NCI-H1105 treated with DMSO at 0.1 percent for 48 hours (cell line): ENCODE measurements at places on chromosomes 1 and 21.
A peak's percentile ranks its signal among the peaks of the same experiment; 100 is the strongest.

- DNase-seq, result no peak
These were observed 107.1 kb downstream of the SPSB1 start for GRCh38 chr1:9399510-9400424.

- DNase-seq, result no peak
These were observed 79.6 kb upstream of the GCLM start for GRCh38 chr1:93988634-93989350.

- no peak for DNase-seq
These were observed 28.7 kb downstream of the IFI44 start for GRCh38 chr1:78678324-78678723.

DNA sequence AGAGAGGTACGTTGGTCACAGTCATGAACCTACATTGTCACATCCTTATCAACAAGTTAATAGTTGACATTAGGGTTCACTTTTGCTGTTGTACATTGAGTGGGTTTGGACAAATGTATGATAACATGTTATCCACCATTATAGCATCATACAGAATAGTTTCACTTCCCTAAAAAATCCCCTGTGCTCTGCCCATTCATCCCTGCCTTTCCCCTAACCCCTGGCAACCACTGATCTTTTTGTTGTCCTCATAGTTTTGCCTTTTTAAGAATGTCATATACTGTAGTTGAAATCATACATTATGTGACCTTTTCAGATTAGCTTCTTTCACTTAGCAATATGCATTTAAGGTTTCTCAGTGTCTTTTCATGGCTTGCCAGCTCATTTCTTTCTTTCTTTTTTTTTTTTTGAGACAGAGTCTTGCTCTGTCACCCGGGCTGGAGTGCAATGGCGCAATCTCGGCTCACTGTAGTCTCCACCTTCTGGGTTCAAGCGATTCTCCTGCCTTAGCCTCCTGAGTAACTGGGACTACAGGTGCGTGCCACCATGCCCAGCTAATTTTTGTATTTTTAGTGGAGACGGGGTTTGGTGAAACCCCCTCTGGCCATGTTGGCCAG lies 50.6 kb downstream of the UCK2 start:
- no peak for DNase-seq

- no peak for DNase-seq
These were observed 32.3 kb upstream of the LBR start for GRCh38 chr1:225460021-225460736.

GRCh38 chr1:166950156-166950555 lies 25.2 kb downstream of the ILDR2 start:
- DNase-seq, result no peak

DNA sequence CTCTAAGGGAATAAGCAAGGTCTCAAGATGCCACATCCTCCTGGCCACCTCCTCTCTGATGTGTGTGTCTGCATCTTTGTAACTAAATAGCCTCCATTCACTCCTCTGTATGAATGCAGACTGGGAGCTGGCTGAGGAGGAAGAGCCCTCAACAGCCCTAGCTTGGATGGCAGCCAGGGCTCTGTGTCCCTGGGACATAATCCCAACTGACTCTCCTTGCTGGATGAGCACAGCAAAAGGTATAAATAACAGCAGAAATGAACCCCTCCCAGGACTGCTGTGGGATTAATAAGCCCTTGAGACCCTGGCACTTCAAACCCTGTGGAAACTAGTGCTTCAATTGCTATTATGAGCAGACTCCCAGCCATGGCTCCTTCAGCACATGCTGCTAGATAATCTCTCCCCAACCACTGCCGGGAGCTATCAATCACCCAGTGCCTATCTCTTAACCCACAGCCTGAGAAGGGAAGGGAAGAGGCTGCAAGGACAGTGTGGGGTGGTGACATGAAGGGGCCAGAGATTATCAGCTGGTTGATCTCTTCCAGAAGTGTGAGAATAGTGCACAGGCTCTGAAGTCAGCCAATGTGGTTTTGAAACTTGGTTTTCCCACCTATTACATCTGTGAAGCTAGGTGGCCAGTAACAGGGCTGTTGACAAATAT lies 152.2 kb downstream of the TNR start:
- peak; percentile 49 for DNase-seq

DNA sequence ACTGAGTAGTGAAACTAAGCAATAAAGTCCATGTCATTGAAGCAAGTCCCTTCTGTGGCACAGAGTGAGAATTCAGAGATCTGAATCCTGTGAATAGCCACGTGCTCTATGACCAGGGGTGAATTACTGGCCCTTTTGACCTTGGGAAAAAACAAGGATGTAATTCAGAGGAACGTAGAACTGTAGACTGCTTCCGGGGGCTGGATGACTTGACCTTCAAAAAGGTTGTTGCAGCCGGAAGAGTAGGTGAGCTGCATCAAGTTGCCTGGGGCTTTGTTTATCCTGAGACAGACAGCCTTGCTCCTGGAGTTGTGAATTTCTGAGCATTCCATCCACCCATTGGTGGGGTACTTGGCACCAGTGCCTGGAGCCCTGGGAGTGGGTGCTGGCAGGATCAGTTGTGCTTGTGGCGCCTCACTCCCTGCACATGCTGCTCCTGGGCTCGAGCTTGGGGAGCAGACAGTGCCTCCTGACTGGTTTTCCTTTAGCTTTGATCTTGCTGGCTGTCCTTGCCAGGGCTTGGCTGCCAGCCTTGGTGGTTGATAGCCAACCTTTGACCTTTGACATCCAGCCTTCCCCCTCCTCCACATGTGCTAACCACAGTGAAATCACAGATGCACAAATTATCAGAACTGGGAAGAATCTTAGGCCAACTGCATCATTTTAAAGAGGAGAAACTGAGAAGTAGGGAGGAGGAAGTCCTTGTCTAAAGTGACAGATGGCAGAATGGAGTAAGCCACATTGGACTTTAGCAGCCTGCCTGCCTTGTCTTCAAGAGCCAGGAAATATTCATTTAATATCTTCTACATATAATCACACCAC lies 16.2 kb upstream of the MYOG start:
- DNase-seq, result no peak

DNA sequence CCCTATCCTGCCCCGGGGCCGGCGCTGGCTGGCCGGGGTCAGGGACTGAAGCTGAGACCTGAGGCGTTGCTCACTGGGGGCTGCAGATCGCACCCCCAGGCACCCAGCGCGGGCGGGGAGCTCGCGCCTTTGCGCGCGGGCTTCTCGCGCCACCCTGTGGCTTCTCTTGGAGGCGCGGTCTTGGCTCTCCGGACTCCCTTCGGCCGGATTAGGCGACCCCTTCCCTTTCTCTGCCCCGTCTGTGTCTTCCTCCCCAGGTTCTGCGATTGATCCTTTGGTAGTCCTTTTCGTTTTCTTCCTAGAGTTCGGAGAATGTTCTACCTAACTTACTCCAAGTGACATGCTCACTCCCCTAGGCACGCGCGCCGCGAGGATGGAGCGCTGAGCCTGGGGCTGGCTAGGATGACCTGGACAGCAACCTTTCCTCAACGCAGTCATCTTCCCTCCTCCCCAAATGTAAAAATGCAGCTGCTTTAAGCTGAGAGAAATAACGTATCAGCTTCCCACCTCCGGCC lies 495 bp upstream of the NTRK1 start:
- peak; percentile 11 for DNase-seq

DNA sequence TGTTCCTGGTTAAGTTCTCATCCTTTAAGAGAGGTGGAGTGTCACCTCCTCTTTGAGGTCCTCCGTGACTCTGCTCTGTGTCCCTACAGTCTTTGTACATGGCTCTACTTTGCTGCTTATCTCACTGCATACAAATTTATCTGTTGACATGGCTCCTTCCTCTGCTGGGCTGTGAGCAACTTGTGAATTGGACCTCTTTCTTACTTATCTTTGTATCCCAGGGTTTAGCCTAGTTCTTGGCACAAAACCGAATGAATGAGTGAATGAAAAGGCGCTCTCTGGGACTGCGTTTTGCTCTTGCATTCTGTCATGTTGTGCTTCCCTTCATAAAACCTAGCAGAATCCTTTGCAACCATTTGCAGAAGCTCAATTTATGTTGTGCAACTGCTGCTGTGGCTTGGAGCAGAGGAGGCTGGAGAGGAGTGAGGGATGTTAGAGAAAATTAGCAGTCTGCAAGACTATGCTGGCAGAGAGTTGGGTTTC lies 12.4 kb downstream of the SLC26A9 start:
- DNase-seq, result no peak

GRCh38 chr1:53807916-53808315 lies 30.2 kb downstream of the NDC1 start:
- DNase-seq, result no peak

- DNase-seq, result no peak
These were observed 123.6 kb downstream of the LRRC53 start for GRCh38 chr1:74388855-74389254.

DNA sequence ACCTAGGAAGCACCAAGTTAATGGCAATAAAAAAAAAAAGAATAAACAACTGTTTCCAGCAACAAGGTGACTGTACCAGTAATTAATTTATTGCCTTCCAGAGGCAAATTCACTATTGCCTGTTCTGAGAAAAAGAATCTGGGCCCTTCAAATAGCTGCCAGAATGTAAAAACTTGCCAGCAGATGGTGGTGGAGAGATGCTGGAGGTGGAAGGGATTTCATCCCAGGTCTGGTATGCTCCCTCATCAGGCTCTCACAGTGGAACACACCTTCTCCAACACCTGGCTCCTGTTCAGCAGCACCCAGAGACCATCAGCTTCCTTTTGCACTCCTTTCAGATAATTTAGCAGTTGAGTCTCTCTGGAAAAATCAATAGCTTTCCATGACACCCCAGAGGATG lies 792.9 kb upstream of the ADAMTS5 start:
- DNase-seq, result no peak

GRCh38 chr1:87615491-87615890 lies 286.8 kb downstream of the LMO4 start:
- DNase-seq, result no peak

DNA sequence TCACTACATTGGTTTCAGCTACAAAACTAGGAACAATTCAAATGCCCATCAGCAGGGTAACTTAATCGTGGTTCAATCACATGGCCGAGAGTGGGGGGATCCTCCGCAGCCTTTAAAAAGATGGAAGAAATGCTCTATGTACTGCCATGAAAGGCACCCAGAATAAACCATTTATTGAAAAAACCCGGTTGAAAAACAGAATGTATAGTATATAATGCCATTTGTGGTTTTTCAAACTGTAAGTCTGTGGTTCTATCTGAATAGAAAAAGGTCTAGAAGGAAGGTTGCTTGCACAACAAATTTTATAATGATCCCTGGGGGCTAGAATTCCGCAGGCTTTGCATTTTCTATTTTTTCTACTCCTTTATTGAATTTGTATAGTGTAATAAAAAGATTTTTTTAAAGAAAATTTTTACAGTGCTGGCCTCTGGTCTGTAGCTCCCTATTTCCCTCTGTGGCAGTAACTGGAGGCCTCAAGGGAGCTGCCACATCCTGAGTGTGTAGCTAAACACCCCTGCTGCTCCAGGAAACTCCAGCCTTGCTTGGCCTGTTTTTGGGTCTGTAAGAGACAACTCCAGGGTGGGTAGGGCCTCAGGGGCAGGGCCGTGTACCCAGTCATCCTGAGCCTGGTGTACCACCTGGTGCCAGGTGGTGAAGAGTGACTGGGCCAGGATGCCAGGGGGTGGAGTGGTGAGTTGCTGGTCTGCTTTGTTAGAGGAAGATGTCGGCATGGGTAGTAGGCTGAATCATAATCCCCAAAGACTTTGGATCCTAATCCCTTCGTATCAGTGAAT lies 51.5 kb upstream of the EPS8L3 start:
- DNase-seq, result no peak

DNA sequence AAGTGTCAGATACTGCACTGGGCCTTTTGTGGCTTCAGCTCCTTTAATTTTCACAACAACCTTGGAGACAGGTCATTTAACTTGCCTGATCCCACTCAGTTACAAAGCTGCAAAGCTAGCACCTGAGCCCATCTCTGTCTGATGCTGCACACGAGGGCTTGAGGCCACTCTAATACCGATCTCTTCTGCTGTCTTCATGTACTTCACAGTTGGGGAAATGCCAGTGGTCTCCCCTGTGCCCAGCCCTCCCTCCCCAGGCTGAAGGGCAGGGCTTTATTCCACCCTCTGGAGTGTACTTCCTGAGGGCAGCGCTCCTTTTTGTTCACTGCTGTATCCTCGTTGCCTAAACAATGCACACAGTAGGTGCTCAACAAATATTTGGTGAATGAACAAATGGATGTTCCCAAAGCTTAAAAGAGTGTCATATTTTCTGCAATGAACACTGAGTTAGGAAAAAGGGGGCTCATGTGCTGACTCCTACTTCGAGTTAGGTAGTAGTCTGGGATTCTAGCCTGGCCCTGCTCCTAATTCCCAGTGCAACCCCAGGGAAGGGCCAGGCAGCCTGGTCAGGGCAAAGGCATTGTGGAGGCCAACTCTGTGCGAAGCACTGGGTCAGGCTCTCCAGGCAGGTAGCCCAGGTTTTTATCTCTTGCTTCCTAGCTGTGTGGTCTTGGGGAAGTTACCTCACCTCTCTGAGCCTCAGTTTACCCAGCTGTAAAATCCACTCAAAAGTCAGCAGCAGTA lies 1.1 kb downstream of the TMCO4 start:
- DNase-seq, result no peak

- no peak for DNase-seq
These were observed 65.8 kb downstream of the LYPLAL1 start for GRCh38 chr1:219239518-219239917.

- no peak for DNase-seq
These were observed 926 bp upstream of the MRPL55 start for GRCh38 chr1:228109962-228110488.

- DNase-seq, result no peak
These were observed 7.0 kb upstream of the PSEN2 start for GRCh38 chr1:226863446-226863845.

- DNase-seq, result no peak
These were observed 236.6 kb downstream of the HHAT start for GRCh38 chr1:210565306-210565705.

GRCh38 chr1:162873671-162874666 lies 13.0 kb upstream of the CCDC190 start:
- DNase-seq, result no peak

GRCh38 chr1:201791779-201792173 lies 37.2 kb upstream of the IPO9 start:
- DNase-seq, result no peak

- no peak for DNase-seq
These were observed 77.5 kb downstream of the PAPPA2 start for GRCh38 chr1:176540428-176540827.

GRCh38 chr1:156789621-156790318 lies 22.4 kb downstream of the PRCC start:
- DNase-seq, result no peak

- DNase-seq, result no peak
These were observed 8.8 kb downstream of the SYF2 start for GRCh38 chr1:25223471-25223870.

DNA sequence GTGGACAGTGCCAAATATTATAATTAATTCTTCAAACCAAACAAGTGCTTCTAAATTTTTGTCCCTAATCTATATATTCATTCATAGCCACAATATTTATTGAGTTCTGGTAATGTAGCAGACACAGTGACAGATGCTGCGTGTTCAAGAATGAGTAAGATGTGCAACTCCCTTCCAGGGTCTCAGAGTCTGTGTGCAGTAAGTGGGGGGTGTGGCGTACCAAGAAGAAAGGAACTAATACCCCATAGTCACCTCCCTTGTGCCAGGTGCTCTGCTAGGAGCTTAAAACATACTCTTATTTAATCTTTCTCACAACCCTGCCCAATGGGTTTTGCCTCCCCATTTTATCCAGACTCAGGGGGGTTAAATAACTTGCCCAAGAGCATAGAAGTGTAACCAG lies 358.7 kb downstream of the BARHL2 start:
- DNase-seq, result no peak

- no peak for DNase-seq
These were observed 113.0 kb downstream of the SMYD3 start for GRCh38 chr1:246394121-246394520.
